ENCODE measurements at places on chromosomes 3 and 15.
A peak's percentile ranks its signal among the peaks of the same experiment; 100 is the strongest.

DNA sequence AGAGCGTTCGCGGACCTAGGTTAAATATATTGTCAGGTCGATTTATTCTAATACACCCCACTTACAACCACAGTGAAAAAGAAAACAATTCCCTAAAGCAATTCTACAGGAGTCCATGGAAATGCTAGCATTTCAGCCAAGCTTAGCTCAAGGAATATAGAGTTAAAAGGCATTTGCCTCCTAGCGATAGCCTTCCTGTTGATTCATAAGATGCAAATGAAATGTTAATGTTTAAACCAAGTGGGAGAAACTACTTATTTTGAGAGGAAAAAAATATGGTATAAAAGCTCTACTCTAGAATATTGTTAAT, 1.7 kb upstream of the ALCAM start:
- DNase-seq, result no peak

DNA sequence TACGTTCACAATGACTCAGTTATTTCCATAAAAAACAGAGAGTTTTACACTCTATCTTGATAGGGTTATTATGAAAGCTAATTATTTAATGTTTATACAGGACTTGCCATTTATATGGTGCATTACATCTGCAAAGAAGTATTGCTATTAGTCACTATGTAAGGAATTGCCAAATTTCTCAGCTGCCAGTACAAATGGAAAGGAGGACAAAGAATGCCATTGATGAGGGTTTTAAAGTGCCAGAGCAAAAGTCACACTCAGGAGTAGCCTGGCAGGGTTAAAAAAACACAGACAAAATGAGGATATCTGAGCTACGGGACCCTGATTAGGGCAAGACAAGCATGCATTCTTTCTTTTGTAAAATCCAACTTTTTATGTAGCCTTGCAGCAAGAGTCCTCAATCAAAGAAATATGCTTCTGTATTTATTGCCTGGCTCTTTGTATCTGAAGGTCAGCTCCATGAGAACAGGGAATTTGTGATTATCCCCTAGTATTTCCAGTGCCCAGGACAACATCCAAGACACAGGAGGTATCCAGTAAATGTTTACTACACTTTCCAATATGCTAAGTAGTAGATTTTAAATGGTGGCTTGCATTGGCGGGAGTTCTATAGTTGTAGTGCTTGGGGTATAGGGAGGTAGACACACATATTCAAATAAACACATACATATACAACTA, 1013.6 kb downstream of the ROBO1 start:
- DNase-seq, result peak; percentile 45

DNA sequence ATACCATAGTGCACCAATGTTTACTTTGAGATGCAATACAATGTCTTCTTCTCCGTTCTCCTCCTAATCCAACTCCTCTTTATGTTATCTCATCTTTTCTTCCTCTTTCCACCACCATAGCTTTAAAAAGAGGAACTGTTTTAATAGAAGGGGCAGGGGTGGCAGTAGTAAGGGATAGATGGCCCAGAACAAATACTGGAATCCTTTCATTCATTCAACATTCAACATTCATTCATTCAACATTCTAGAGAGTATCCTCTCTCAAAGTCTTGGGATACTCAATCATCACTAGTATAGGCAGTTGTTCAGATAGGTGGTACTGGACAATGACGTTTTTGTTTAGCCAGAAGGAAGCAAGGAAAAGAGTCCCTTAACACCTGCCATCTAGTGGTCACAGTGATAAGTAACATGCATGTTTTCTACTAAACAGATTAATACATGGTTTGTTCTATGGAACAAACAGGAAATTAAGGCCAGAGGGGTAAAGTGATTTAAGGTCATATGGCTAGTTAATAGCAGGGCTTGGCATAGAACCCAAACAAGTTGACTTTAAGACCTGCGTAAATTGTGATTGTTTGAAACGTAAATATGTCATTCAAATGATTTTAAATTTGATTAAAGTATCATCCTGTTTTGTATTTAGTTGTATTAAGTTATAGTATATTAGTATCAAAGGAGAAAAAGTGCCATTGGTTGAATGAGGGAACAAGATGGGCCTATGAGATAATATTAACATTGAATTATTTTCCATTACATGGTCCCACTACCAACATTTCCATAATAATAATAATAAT, 26.9 kb upstream of the EHHADH start:
- peak; percentile 30 for DNase-seq

DNA sequence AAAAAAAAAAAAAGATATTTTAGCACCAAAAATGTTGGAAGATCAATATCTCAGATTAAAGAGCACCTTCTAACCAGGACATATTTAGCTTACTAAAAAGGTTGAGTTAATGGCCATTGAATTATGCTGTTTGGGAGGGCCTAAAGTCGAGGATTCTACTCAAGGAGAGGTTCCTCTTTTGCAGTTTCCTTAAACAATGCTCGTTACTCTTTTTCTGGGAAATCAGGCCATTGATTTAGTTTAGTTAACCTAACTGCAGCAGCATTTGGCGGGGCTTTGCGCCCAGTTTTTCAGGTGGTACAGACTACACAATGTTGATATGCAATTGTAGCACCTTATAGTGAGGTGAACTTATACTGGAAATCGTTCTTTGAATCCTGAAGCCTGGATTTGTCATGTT, 6.8 kb downstream of the ABHD2 start:
- DNase-seq, result no peak

GRCh38 chr15:50484781-50485180, 60.6 kb downstream of the USP8 start:
- no peak for DNase-seq

DNA sequence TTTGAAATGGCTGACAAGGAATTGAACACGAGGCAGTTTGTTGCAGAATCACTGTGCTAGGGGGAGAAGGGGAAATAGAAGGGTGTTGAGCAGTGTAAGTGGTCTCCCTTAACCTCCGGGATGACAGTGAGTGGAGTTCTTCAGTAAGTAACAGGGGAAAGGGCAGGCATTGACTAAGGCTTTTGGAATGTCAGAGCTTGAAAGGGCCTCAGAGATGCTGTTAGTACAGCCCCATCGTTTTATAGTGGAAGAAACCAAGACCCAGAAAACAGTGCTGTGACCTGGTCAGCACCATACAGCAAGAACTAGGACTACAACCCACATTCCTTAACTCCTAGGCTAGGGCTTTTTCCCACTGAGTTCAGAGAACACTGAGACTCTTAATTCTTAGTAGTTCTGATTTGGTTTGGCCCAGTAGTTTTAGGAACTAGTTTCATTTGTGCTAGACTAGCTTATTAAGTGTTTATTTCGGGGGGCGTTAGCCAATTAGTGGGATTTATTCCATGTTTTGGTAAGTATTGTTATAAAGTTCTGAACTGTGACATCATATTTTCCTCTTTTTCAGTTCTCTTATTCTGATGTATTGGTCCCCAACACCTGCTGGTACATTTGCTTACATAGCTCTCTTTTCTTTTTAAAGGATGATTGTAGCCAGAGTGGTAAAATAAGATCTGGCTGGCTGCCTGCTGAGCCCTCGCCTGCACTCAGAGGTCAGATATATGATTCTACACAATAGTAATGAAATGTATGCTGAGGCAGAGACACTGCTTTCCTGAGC, 34.2 kb downstream of the RAB11A start:
- no peak for DNase-seq

GRCh38 chr3:341998-342397, 145.4 kb downstream of the CHL1 start:
- DNase-seq, result no peak

DNA sequence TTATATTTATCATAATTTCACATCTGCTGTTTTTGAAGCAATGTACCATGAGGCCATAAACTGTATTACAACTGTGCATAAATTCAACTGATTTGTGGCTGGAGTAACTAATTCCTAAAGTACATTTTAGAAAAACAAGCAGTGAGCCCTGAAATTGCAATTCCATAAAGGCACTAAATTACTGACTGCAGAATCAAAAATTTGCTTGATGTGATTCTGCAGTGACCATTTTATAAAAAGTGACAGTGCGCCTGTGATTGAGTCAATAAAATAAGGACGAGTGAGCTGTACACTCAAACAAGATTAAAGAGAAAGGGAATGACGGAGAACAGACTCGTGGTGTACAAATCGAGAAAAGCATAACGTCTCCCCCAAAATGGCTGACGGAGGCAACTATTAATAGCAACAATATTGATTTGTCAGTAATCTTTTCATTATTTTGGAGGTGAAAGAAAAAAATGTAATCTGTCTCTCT, 121.4 kb upstream of the MEIS2 start:
- DNase-seq, result no peak

GRCh38 chr15:25877681-25878080, 14.6 kb upstream of the ATP10A start:
- DNase-seq, result no peak

- DNase-seq, result no peak
Measured at GRCh38 chr3:141523615-141524375, 37.0 kb downstream of the RASA2 start.

GRCh38 chr15:77507143-77507897, 86.6 kb downstream of the HMG20A start:
- no peak for DNase-seq

- DNase-seq, result no peak
Measured at GRCh38 chr15:35308802-35309201, 223.7 kb upstream of the NANOGP8 start.

DNA sequence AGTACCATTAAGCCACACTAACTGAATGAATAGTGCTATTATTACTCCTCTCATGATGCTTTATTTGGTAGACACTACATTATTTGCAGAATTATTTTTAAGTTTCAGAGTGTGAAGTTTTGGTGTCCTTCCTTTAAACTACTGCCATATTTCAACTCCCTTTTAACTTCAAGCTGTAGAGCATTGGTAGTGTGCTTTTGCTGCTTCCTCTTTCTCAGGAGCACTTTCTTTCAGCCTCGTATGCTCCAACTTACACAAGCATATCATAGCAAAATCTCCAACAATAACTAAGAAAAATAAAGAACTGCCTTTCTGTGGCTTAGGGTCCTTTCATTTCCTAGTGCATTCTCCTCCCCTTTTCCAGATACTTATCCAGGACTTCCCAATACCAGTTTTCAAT, 476.4 kb upstream of the AGTR1 start:
- no peak for DNase-seq

DNA sequence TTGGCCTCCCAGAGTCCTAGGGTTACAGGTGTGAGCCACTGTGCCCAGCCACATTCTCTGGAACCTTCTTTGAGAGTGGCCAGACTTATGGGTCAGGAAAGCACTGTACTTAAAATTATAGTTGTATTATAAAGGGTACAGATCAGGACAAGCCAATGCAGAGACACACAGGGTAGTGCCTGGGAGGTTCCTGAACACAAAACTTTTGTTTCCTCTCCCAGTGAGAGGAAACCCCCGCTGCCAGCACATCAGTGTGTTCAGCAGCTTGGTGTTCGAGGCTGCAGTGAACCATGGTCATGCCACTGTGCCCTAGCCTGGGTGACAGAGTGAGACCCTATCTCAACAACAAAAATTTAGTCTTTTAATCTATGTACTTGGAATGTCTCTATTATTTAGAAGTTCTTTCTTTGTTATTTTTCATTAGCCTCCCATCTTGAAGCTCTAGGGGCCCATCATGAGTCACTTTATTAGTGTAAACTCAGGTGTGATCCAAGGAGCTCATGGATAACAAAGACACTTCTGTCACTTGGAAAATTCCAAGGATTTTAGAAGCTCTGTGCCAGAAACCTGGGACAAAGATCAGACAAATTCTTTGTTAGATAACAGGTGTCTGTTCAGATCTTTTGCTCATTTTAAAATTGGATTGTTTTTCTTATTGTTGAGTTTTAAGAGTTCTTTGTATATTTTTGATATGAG, 7.8 kb downstream of the BLOC1S6 start:
- DNase-seq, result no peak

DNA sequence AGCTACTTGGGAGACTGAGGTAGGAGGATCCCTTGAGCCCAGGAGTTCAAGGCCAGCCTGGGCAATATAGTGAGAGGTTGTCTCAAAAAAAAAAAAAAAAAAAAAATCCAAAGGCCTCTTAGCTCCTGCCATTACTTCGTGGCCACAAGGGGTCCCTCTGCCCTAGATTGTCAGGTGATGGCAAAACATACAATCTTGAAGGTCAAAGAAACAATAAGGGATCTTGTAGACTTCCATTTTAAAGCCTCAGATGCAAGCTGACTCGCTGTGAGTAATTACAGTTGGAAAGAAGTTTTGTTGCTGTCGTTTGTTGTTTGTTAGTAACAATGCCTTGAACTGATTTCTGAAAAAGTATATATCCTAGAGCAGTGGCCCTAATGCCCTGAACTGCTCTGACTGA, 55.9 kb upstream of the PLCL2 start:
- no peak for DNase-seq

DNA sequence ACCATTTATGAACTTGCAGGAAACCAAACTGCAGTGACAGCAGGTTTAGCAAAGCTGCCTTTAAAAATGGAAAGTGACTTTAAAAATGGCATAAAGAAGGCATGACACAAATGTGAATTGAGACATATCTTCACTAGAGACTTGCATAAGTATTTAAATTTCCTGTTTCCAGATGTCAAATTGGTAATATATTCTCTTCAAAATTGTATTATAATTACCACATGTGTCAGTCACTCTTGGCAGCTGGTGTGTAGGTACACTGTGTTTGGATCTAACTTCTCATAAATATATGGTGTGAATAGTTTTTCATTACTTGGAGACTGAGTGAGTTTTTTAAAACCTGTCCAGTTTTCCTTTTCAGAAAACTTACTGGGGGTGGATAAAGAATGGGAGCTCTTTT, 636.2 kb upstream of the SGO1 start:
- no peak for DNase-seq

DNA sequence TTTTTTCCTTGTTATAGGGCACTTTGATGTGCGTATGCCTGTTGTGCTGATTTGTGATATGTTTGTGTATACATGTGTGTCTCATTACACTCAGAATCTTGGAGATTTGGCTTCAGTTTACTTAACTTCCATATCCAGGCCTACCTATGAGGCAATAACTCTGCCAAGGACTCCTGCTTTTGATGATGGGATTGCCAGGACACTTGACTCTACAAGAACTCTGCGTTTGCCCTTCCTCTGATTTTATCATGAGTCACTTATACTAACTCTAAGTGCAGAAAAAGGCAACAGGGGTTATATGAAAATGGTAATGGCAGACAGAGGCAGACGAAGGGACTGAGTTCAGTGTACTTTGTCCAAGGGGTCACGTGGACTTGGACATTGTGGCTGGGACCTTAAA, 33.6 kb downstream of the MCTP2 start:
- no peak for DNase-seq

DNA sequence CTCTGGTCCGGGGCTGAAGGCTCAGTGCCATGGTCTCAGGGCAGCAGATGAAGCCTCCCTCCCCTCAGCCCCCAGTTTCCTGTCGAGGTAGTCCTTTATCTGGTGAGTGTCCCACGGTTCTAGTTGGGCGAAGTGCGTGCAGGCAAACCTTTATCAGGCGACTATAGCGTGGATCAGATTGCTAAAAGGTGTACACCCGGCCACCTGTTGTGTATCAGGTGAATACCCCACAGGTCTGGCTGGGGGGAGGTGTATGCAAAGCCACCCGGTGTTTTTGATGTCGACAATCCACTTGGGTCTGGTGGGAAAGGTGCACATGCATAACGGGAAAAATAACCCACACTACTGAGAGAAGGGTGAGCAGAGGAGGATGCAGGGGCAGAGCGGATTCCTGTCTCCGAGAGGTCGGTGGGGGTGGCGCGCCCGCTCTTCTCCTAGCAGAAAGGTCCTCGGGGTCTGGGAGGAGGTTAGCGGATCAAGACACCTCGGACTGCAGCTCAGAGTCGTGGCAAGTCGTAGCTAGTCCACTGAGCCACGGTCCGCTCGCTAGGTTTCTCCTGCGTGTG, 507 bp downstream of the SLC12A6 start:
- DNase-seq, result no peak

GRCh38 chr3:136670166-136670565, 82.0 kb downstream of the STAG1 start:
- no peak for DNase-seq

GRCh38 chr3:107328069-107328468, 49.2 kb upstream of the CCDC54 start:
- no peak for DNase-seq
